ENCODE measurements at places on chromosomes 11 and 22. TPM values are rescaled to one million over a fixed set of nuclear protein-coding genes. Genes with fewer than 3 reads are reported as not detected.

Gene RASGRP2
- 0.23 TPM for total RNA-seq

Gene OR51E2
- total RNA-seq: under 0.01 TPM

Gene HSPB2
- 1.9 TPM for total RNA-seq

Gene NEU3
- total RNA-seq: 4.0 TPM

Gene SLC43A1
- total RNA-seq: 8.5 TPM

Gene TRIM51
- not detected for total RNA-seq

Gene SCUBE1
- total RNA-seq: not detected

Gene GPR83
- not detected for total RNA-seq

Gene OR52H1
- total RNA-seq: 0.38 TPM

Gene MUC15
- not detected for total RNA-seq

Gene NEFH
- total RNA-seq: 0.08 TPM

Gene KIF18A
- total RNA-seq: 7.1 TPM

Gene ANKRD49
- 8.7 TPM for total RNA-seq

Gene APLNR
- 0.35 TPM for total RNA-seq

Gene TRIM49D2
- not detected for total RNA-seq

Gene C22orf31
- total RNA-seq: not detected

Gene MOB2
- 26.3 TPM for total RNA-seq

Gene FREY1
- total RNA-seq: 0.75 TPM

Gene ISX
- total RNA-seq: not detected

Gene CALCA
- not detected for total RNA-seq

Gene BRSK2
- total RNA-seq: 0.23 TPM

Gene VWCE
- total RNA-seq: 3.3 TPM

Gene RAG1
- 0.12 TPM for total RNA-seq

Gene XPNPEP3
- 3.8 TPM for total RNA-seq

Gene TMEM191B
- total RNA-seq: 0.60 TPM

Gene OR8A1
- total RNA-seq: not detected

Gene ADM
- 44.0 TPM for total RNA-seq

Gene SYT7
- total RNA-seq: 0.53 TPM

Gene SERPING1
- 8.2 TPM for total RNA-seq

Gene GVQW3
- 1.4 TPM for total RNA-seq

Gene SLC6A5
- total RNA-seq: not detected

Gene OAF
- total RNA-seq: 9.7 TPM

Gene RABL2B
- 8.0 TPM for total RNA-seq

Gene IFITM10
- total RNA-seq: 0.82 TPM

Gene ACR
- not detected for total RNA-seq

Gene MAP6
- 1.2 TPM for total RNA-seq

Gene TENM4
- 12.6 TPM for total RNA-seq

Gene MYO7A
- 0.23 TPM for total RNA-seq
